ENCODE measurements at places on chromosomes 6 and 20.

- peak; percentile 88 for DNase-seq
These were observed at the start of gene ZBP1 for GRCh38 chr20:57620274-57620990. Gene ZBP1, minus strand, starts transcription at chr20:57620426. Its CDS starts 131 bp downstream, at chr20:57620295.

DNA sequence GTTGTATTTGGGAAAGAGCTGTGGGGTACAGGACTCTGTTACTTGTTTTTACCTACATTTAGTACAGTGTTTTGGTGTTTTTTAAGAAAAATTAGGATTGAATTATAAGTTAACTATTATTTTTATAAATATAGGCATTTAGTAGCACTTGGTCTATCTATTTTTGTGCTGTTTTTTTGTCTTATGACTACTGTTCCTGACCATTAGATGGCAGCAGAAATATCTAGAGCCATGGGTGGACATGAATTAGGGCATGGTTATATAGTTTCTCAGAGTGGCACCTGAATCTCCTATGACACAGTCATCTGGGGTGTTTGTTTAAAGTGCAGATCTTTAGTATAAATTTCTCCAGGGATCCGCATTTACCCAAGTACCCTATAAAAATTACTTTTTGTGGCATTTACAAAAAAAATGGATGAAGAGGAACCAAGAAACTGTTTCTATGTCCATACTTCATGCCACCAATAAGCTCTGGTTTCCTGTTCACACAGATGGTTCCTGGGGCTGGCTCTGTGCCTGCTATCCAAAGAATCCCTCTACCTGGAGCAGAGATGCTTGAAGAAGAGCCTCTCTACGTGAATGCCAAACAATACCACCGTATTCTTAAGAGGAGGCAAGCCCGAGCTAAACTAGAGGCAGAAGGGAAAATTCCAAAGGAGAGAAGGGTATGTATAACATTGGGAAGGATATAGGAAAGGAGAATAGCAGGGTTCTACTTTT is 19.8 kb downstream of the NFYA start:
- no peak for DNase-seq

DNA sequence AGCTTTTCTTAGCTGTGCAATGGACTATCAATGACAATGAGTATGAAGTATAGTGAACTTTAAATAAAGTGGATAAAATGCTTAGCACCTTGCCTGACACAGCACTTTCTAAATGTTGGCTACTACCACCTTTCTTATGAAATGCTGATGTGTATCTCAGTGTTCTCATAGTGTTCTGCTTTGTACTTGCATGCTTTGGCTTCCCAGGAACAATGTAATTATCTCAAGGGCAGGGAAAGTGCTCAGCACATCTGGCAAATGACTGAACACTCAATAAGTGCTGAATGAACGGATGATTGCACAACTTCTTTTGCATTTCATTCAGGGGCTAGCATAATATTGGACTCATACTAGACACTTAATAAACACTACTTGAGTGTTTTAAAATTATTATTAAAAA is 28.2 kb upstream of the NOX3 start:
- no peak for DNase-seq

DNA sequence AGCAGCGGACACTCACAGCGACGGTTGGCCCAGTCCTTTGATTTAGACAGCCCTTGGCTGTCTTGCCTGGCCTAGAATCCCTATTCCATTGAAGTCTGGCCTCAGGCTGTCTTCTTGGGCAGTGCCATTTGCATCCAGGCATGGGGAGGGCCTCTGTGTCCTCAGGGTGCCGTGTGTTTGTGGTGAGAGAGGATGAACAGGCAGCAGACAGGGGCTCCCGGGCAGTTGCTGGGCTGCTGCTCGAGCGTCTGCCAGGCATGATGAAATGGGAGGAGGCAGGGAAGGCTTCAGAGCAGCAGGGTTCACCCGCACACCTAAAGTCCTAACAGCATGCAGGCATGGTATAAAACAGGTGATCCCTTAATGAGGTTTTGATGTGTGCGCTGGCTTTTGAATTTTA is 126.9 kb downstream of the SOBP start:
- no peak for DNase-seq

DNA sequence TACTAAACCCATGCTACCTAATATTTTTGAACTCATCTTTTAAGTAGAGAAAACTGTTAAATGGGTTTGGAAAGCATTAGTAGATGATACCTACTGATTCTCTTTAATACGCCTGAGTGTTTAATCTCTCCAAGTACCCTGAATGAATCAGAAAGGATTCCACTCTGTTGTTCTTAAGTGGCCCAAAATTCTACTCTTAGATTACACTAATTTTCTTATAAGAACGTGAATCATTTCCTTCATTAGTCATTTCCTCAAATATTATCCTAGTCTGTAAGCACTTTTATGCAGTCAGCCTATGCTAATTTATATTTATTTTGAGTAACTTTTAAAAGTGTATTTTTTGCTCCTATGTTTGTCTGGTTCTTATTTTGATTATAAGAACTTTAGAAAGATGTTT is 380.0 kb downstream of the BTBD9 start:
- no peak for DNase-seq

- no peak for DNase-seq
These were observed 5.3 kb upstream of the RAET1L start for GRCh38 chr6:150030611-150031010.

GRCh38 chr6:168485818-168486217 is 44.8 kb downstream of the SMOC2 start:
- no peak for DNase-seq

DNA sequence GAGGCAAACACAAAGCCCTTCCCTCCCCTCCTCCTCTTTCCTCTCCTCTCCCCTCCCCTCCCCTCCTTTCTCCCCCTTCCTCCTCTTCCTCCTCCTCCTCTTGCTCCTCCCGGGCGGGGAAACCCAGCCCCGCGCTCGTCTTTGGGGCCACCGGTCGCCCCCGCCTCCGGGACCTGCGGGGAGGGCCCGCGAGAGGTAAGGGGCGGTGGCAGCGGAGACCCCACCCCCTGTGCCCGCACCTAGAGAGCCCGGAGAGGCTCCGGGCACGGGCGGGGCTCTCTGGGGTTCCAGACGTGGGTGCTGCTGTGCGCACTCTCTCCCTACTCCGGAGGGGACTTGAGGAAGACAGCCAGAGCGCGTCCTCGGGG is at the start of gene RIN2:
Gene RIN2 (plus strand): TSS at position 126 of the 368 bp plus-strand sequence. CDS start 131,344 bp downstream, outside the sequence.
- DNase-seq, result no peak

DNA sequence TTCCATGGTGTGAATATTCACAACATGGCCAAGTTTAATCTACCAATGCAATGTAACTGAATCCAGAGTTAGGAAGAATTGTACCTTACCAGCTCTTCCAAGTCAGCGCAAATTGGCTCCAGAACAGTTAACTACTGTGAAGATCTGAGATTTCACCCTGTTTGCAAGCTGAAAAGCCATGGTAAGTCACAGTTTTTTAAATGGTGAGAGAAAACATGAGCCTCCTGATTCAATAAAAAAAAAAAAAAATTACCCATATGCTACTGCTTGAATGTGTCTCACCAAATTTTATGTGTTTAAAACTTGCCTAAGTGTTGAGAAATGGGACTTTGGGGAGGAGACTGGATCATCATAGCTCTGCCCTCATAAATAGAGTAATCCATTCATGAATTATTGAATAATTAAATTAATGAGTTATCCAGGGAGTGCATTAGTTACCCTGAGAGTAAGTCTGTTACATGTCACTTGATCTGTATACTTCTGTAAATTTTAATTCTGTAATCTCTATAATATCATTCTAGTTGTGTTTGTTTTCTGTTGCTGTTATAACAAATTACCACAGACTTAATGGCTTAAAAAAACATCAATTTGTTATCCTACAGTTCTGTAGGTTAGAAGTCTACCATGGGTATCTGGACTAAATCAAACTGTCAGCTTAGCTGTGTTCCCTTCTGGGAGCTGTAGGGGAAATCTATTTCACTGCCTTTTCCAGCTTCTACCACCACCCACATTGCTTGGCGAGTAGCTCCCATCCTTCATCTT is 1355.9 kb downstream of the GRIK2 start:
- no peak for DNase-seq

DNA sequence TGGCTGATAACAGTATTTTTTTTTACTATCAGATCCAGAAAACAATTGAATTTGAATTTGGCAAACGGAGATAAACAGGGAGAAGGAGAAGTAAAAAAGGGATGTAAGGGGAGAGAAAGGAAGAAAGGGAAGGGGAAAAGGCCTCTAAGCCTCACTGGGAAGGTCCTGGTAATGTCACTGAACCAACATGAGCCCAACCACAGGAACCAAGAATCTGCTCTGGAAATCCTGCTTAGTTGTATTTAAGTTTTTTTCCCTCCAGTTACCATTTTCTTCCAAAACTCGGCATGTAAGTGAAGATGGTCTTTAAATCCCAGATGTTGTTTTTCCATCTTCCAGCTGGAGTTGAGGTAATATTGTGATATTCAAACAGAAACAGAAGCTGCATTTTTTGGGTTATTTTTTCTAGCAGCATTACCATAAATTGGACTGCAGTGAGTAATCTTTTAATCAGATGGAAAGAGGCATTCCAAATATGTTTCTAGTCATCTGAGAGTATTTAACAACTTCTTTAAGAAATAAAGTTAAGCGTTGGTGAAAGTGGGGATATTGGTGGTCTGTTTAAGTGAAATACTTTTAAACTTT is 91.1 kb downstream of the TXNDC5 start:
- DNase-seq, result no peak

- no peak for DNase-seq
These were observed 96.9 kb downstream of the NCR2 start for GRCh38 chr6:41432280-41432679.
